ENCODE measurements at places on chromosomes 5 and 9. TPM values are rescaled to one million over a fixed set of nuclear protein-coding genes. Genes with fewer than 3 reads are reported as not detected.

GRCh38 chr5:54616031-54616430, 98.5 kb downstream of the SNX18 start:
- no peak for DNase-seq

GRCh38 chr5:443239-444151, 519 bp downstream of the EXOC3 start:
- no peak for DNase-seq

DNA sequence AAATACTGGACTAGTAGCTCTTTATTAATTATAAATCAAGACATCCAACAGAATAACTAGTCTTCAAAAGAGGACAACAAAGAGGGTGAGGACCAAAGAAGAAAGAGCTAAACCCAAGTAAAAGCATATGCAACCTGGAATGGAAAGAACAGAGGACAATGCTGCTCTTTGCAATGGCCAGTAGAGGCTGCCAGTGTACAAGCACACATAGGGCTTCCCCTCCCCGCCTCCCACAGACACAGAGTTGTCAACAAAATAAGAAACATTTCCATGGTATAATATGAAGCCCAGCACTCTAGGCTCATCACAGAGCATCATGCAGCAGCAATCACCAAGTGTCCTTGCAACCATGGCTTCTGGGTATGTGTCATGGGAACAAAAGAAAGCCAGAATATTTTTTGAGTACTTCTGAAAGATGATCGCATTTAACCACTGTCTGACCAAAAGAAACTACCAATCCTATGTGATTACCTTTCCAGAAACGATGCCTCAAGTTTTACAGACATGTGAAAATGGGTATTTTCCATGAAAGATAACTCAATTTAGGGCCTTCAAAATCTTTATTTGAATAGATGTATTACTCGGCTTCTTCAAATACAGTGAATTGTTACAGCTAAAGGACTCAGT, 58.1 kb downstream of the RFX3 start:
- DNase-seq: no peak

PCDHGA12 gene
- 0.72 TPM for total RNA-seq

DNA sequence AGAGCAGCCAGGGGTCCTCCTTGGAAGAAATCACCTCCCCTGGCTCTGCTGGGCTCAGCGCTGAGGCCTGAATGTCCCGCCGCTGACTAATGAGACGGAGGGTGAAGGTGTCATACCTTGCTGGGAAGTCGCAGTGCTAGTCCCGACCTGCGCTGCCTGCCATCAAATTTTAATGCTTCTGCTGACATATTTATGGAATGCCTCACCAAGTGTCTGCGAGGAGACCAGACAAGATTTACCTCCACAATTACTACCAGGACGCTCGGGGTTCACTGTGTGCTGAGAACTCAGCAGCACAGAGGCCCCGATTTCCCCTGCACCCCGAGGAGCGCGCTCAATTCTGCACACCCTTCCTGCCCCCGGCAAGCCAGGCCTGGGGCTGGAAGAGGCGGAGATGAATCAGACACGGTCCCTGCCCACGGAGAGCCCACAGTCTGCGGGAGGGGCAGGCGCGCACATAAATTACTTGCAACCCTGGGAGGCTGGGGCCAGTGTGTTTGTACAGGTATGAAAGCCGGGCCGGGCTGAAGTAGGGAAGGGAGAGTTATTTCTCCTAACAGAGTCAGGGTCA, 175.2 kb downstream of the PAX5 start:
- no peak for DNase-seq
